ENCODE measurements at places on chromosomes 1 and 21. TPM values are rescaled to one million over a fixed set of nuclear protein-coding genes. Genes with fewer than 3 reads are reported as not detected.

OR10Z1 gene
- not detected for total RNA-seq

GCSAML gene
- total RNA-seq, result not detected

RAB42 gene
- not detected for total RNA-seq

USH2A gene
- not detected for total RNA-seq

NOL9 gene
- total RNA-seq, result 42.7 TPM

CD2 gene
- 206 TPM for total RNA-seq

GRCh38 chr1:59361766-59362165 is 64.9 kb downstream of the FGGY start:
- no peak for DNase-seq

GRCh38 chr1:91499904-91500755 is 521 bp upstream of the CDC7 start:
- no peak for DNase-seq

GRCh38 chr1:172398970-172399755 is 21.3 kb upstream of the C1orf105 start:
- peak; percentile 15 for DNase-seq

DNA sequence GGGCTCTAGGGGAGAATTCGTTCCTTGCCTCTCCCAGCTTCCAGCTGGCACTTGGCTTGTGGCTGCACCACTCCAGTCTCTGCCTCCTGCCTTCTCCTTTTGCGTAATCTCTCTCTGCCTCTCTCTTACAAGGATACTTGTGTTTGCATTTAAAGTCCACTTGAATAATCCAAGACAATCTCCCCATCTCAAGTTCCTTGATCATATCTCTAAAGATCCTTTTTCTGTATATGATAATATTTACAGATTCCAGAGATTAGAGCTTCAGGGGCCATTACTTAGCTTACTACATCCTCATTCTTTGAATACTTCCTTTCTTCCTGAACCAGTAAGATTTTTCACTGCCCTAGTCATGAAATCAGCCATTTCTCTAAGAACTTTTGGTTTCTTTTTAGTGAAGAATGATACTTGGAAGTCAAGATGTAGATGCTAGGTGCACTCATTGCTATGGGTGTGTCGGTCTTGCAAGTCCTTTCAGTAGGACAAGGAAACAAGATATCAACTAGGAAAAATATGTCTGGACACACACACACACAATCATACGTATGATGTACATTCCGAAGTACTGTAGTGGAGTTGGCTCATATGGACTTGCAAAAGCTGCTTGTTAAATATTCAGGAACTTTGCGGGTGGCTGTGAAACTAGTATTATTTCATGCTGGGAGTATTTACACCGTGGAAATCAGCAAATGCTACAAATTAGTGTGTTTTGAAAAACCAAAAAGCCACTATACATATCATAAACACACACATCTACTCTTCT is 20.8 kb upstream of the RLF start:
- DNase-seq, result no peak

DNA sequence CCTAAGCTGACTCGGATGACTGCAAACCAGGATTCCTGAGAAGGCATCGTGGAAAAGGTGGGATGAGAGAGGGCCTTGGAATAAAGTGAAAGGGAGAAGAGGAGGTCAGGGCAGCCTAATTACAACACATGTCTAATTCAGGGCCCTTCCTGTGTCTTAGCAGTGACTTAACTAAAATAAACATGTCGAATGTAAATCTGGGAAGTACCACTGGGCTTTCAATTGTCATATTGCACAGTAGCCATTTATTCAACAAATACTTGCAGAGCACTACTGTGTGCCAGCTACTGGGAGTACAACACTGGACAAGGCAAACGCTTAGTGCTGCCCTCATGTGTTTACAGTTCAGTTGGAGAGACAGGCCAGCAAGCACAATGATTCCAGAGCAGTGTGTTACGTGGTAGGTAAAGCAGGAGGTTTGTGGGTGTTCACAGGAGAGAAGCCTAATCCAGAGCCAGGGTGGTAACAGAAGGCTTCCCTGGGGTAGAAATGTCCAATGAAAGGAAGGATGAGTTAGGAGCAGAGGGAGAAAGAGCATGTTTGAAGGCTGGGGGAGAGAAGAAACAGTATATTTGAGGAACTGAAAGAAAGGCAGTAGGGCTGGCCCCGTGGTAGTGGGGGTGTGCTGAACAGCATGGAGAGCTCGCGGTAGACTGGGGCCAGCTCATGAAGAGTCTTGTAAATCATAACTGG is 38.0 kb upstream of the RASAL2 start:
- DNase-seq, result no peak

DNA sequence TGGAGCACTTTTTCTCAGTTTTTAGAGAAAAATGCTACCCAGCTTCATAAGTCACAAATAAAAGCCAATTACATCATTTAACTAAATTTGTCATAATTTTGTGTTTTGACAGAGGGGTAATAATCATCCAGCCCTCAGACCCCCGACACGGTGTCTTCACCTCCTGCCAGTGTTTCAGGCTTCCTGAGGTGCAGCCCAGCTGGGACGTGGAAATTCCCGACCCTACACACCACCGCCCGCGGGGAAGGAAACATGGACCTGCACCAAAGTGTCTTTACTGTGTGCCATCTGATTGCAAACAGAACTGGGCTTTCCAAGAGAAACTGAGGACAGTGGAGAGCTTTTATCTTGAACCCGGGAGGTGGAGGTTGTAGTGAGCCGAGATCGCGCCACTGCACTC is 7.7 kb upstream of the INAVA start:
- DNase-seq, result no peak

- DNase-seq, result no peak
Observed at GRCh38 chr1:230145505-230145899, 78.5 kb downstream of the GALNT2 start.

DNA sequence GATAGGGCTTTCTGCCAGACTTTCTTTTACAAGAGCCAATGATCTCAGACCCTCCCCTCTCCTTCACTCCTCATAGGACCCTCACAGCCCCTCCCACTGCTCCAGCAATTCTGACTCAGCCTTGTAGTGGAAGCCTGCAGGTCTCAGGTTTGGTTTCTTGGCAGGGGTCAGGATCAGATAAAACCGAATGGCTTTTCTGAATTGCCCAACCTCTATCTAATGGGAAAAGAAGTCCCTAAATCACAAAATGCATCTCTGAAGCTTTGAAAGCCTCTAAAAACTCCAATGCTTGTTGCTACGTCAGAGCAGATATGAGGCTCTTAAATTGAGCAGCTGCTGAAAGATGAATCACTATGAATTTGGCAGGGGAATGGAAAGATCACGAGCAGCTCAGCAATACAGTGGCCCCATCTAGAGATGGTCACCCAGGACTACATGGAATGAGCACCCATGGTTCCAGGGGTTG is 74.5 kb downstream of the NID1 start:
- DNase-seq, result no peak

DNA sequence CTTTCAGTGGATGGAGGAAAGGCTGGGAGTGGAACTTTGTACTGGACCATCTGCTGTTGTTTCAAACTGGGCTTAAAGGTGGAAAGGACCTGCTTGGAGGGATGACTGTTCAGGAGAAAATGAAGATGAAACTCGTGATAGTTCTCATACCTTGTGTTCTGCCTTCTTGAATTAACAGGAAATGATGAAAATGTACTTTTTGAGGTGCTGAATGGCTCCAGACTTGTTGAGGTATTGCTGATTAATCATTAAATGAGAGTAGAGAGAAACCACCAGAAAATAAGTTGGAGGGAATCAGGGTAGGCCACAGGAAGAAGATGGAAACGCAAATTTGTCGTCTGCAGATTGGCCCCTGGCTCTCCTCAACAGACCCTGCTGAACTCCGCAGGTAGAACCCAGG is 26.2 kb upstream of the ZNF436 start:
- no peak for DNase-seq
